ENCODE measurements at places on chromosomes 7 and 10.

DNA sequence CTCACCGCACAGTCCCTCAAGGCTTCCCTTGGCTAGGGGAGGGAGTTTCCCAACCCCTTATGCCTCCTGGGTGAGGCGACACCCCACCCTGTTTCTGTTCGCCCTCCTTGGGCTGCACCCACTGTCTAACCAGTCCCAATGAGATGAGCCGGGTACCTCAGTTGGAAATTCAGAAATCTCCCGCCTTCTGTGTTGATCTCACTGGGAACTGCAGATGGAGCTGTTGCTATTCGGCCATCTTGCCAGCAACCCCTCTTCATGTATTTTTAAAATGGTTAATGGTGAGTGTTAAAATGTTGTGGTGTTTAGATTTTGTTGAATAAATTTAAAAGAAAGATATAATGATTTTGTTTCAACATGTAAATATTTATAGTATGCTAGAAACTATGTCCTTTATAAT lies 22.0 kb downstream of the UMAD1 start:
- DNase-seq = no peak

GRCh38 chr10:30488316-30488715 lies 54.3 kb downstream of the MAP3K8 start:
- no peak for DNase-seq

DNA sequence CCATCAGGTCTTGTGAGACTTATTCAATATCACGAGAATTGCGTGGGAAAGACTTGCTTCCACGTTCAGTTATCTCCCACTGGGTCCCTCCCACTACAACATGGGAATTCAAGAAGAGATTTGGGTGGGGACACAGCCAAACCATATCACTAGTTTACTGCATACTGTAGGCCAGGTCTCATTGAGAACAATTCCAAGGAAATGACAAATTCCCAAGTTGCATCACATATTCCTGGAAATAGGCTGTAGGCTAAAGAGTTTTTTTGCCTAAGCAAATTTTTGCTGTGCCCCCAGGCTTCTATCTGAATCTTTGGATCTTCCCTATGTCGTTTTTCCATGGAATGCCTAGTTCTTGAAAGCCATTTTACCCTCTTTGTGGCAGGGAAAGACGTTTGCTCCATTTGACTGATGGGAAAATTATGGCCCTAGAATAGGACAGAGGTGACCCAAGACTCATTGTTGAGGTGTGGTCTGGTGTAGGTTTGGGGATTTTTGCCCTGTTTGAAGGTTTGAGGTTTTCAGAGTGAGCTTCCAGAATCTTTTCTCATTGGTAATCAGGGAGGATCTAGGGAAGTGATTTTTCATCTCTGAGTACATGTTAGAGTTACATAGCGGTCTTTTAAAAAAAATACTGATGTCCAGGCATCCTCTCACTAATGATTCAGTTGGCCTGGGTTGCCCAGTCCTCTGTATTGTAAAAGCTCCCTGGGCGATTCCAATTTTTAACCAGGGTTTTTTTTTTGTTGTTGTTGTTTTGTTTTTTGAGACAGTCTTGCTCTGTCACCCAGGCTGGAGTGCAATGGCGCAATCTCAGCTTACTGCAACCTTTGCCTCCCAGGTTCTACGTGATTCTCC lies 44.4 kb downstream of the TACR2 start:
- no peak for DNase-seq

- DNase-seq = no peak
Measured at GRCh38 chr10:131776496-131776895, 124.3 kb upstream of the PPP2R2D start.

DNA sequence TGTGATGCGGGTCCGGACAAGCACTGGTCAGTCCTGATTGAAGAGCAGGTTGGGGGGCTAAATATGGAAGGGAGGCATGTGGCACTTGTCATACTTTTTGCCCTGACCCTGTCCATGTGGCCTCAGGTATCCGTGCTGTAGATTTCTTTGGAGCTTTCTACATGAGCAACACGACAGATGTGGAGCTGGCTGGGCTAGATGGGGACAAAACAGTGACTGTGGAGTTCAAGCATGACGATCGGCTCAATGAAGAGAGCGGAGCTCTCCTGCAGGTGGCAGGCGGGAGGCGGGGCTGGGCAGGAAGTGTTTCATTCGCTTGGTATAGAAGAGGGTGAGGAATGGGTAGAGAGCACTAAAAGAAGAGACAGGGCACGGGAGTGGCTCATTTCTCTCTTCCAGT lies 13.0 kb upstream of the CHCHD1 start:
- peak; percentile 52 for DNase-seq

DNA sequence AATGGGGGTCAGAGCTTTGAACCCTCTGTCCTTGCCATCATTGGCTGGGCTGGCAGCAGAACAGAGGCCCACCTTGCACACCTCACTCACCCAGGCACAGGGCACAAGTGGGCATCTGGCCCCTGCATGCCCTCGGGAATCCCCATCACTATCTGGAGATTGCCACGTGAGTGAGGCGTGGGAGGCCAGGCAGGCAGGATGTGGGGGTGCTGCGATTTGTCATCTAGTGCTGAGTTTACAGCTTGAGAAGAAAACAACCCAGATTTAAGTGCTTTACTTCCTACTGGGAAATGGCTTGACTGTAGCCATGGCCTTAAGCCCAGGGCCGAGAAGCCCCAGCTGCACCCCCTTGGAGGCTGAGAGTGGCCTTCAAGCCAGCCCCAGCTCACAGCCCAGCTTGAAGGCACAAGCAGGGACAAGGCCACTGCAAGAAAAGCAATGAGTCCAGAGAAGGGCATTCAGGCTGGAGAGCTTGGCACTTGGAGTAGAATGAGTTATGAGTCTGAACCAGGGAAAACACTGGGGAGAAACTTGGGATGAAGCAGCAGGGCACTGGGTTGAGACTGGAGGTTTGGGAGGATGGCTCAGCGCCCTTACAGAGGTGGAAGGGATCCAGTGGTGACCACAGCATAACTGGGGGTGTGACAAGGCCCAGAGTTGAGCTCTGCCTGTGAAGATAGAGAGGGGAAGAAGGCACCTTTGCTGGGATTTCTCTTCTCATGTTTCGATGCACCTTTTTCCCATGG lies 123.0 kb downstream of the CXCL12 start:
- no peak for DNase-seq

GRCh38 chr10:126169899-126170298 lies 218.4 kb downstream of the ADAM12 start:
- DNase-seq = no peak
